Activated T-helper 1 cell treated with anti-CD3 and anti-CD28 coated beads, Interleukin-12 subunit alpha, Interleukin-12 subunit beta, Interleukin-2, Interleukin-4 antibody, amounts not matched to agents 30 ng/mL and 10 ng/mL and 1 ng/mL, durations not matched to agents 14 hours and 24 hours and 36 hours (primary cell): ENCODE measurements at places on chromosomes 1 and 21. TPM values are rescaled to one million over a fixed set of nuclear protein-coding genes. Genes with fewer than 3 reads are reported as not detected.

CENPF gene
- total RNA-seq = 51.7 and 52.3 TPM in 2 replicates

F3 gene
- 0.16 and 0.32 TPM in 2 replicates for total RNA-seq

FDPS gene
- total RNA-seq = 274 and 289 TPM in 2 replicates

NBPF11 gene
- 10.4 and 11.1 TPM in 2 replicates for total RNA-seq

CELA3B gene
- total RNA-seq = not detected in 2 replicates

MRAP gene
- not detected in 2 replicates for total RNA-seq

FCRL4 gene
- not detected in 2 replicates for total RNA-seq

CMPK1 gene
- 98.2 and 100.0 TPM in 2 replicates for total RNA-seq

DDR2 gene
- 0.44 and 0.66 TPM in 2 replicates for total RNA-seq

DNA sequence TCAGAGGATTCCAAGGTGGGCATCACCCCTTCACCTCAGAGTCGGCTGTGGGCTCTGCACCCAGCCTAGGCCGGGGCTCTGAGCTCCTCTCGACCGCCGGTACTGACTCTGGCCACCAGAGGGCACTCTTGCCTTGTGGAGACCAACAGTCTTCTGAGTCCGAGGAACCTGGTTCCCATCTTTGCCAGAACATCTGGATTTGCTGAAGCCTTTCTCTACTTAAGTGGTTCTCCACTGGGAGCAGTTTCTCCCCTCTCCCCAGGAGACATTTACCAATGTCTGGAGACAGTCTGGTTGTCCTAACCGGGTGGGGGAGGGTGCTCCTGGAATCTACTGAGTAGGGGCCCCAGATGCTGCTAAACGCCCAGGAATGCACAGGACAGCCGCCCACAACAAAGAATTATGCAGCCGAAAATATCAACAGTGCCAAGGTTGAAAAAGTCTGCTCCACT lies 9.4 kb downstream of the ETV3L start:
- H3K4me1 ChIP-seq = peaks cover 6% of the 10 kb centered on the region
- peaks cover 6% of the 10 kb centered on the region for H3K27me3 ChIP-seq
- H3K27ac ChIP-seq = no peak overlapping the region
- H3K4me3 ChIP-seq = no peak overlapping the region
- no peaks in the 10 kb centered on the region for H3K36me3 ChIP-seq
- peak; percentile 70 for DNase-seq

DNA sequence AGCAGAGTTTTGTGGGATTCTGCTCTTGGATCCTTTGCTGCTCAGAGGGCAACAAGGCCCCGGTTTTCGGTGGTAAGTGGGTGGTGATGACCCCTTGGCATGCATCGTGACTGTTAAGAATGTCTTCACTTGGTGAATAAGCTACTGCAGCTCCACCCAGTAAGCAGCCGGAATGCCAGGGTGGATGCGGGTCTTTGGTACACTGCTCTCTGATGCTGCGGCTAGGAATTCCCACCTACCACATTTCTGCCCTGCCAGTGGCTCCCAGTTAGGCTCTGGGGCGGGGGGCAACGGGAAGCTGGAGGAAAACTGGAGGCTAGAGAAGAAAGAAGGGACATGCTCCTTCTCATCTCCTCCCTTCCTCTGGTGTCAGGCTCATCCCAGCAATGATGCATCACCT lies 180.4 kb upstream of the GALNT2 start:
- H3K4me3 ChIP-seq = no peak overlapping the region
- no peak for DNase-seq
- H3K27ac ChIP-seq = no peak overlapping the region
- H3K27me3 ChIP-seq = peaks cover 20% of the 10 kb centered on the region
- no peaks in the 10 kb centered on the region for H3K36me3 ChIP-seq
- H3K4me1 ChIP-seq = no peaks in the 10 kb centered on the region

GRCh38 chr21:45306832-45307571 lies 19.3 kb upstream of the POFUT2 start:
- no peaks in the 10 kb centered on the region for H3K36me3 ChIP-seq
- H3K4me3 ChIP-seq = no peak overlapping the region
- H3K27me3 ChIP-seq = no peaks in the 10 kb centered on the region
- DNase-seq = no peak

DNA sequence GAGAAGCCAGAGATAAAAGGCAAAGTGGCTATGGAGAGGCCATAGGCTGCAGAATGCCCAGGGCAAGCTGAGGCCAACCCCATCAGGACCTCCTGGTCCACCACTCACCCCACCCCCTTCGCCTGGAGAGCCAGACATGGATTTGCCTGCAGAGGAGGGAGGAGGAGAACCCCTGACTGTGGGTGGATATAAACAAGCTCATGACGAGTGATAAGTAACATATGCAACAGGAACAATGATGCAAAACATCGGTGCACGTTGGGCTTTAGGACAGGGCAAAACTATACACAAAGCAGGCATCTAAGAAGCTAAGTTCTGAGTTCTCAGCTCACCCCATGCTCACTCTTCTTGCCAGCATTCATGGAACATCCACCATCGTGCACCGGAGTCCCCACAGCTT lies 150.3 kb downstream of the ETS2 start:
- no peak overlapping the region for H3K27ac ChIP-seq
- peaks cover 5% of the 10 kb centered on the region for H3K27me3 ChIP-seq
- DNase-seq = no peak
- peaks cover 8% of the 10 kb centered on the region for H3K36me3 ChIP-seq
- H3K4me1 ChIP-seq = peaks cover 23% of the 10 kb centered on the region
- no peak overlapping the region for H3K4me3 ChIP-seq

- peaks cover 21% of the 10 kb centered on the region for H3K4me1 ChIP-seq
- peaks cover 4% of the 10 kb centered on the region for H3K36me3 ChIP-seq
- DNase-seq = no peak
- H3K4me3 ChIP-seq = no peak overlapping the region
- H3K27me3 ChIP-seq = no peaks in the 10 kb centered on the region
These were observed 96.3 kb upstream of the SLC2A1 start for GRCh38 chr1:43054961-43055360.

DNA sequence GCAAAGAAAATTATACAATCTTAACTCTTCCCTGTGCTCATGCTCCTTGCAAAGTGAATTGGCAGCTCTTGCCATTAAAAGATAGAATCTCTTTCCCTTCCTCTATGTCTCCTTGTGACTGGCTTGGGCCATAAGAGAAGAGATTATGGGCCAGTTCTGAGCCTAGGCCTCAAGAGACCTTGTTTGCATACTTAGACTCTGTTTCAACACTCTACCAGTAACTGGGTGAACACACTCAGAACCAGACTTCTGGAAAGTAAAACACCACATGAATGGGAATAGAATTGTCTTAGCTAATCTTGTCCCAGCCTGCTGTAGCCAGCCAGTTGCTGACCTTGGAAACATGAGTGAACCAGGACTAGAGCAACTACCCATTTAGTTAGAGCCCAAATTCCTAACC lies 15.3 kb upstream of the OR6K3 start:
- H3K4me1 ChIP-seq = no peaks in the 10 kb centered on the region
- H3K36me3 ChIP-seq = no peaks in the 10 kb centered on the region
- H3K4me3 ChIP-seq = no peak overlapping the region
- H3K27me3 ChIP-seq = peaks cover 14% of the 10 kb centered on the region
- no peak overlapping the region for H3K27ac ChIP-seq

- no peak for DNase-seq
- H3K27ac ChIP-seq = no peak overlapping the region
- no peaks in the 10 kb centered on the region for H3K4me1 ChIP-seq
- H3K27me3 ChIP-seq = no peaks in the 10 kb centered on the region
- no peak overlapping the region for H3K4me3 ChIP-seq
These were observed 30.1 kb upstream of the KIF26B start for GRCh38 chr1:245124644-245125043.

GRCh38 chr1:171943973-171944561 lies 102.8 kb downstream of the DNM3 start:
- H3K36me3 ChIP-seq = no peaks in the 10 kb centered on the region
- no peak for DNase-seq
- no peak overlapping the region for H3K4me3 ChIP-seq
- H3K27me3 ChIP-seq = peaks cover 9% of the 10 kb centered on the region
- no peaks in the 10 kb centered on the region for H3K4me1 ChIP-seq

DNA sequence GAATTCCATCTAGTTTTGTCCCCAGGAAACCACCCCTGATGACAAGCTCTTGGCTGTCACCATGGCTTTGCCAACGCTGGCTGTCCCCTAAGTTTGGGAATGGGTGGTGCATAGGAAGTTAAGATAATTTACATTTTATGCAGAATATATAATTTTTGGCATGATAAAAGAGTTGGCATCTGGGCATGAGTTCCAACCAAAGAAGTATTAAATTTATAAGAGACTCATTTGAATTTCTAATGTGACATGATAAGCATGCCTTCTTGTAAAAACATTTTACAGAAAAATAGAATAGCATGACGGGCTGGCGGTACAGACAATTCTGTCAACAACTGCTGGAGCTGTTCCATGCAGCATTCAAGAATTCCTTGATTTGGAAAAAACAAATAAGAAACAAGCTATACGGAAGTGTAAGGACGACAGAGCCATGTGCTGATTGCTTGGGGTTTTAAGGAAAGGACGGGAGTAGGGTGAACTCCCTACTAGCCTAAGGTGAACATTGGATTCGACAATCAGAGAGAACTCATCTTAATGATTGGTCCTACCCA lies 106.8 kb upstream of the C1orf21 start:
- H3K4me1 ChIP-seq = no peaks in the 10 kb centered on the region
- no peak overlapping the region for H3K27ac ChIP-seq
- H3K36me3 ChIP-seq = no peaks in the 10 kb centered on the region

- no peak for DNase-seq
- H3K4me3 ChIP-seq = no peak overlapping the region
- H3K36me3 ChIP-seq = peaks cover 39% of the 10 kb centered on the region
- no peaks in the 10 kb centered on the region for H3K27me3 ChIP-seq
- H3K4me1 ChIP-seq = peaks cover 16% of the 10 kb centered on the region
These were observed 6.8 kb upstream of the ALDH4A1 start for GRCh38 chr1:18908911-18909771.

DNA sequence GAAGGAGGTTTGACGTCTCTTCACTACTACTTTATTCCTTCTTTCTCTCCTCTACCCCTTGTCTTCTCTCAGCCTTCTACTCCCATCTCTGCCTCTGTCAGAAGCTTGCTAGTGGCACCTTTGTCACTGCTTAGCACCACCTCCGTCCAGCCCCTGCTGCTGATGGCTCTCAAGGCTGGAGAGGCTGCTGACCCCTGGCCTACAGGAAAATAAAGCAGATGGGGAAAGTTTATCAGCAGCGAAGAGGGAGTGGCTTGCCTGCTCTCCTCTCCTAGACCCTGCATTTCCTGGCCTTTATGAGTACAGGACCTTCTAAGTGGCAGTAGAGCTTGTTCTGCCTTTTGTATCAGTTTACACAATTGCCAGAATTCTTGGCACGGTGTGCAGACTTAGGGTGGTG lies 27.0 kb downstream of the PROX1 start:
- H3K4me3 ChIP-seq = no peak overlapping the region
- no peak overlapping the region for H3K27ac ChIP-seq
- no peaks in the 10 kb centered on the region for H3K4me1 ChIP-seq
- no peaks in the 10 kb centered on the region for H3K36me3 ChIP-seq
- H3K27me3 ChIP-seq = peaks cover 6% of the 10 kb centered on the region

- DNase-seq = no peak
- no peak overlapping the region for H3K4me3 ChIP-seq
- H3K36me3 ChIP-seq = no peaks in the 10 kb centered on the region
- H3K27me3 ChIP-seq = no peaks in the 10 kb centered on the region
- H3K4me1 ChIP-seq = no peaks in the 10 kb centered on the region
- no peak overlapping the region for H3K27ac ChIP-seq
These were observed 243.4 kb upstream of the VAMP3 start for GRCh38 chr1:7527733-7528045.

DNA sequence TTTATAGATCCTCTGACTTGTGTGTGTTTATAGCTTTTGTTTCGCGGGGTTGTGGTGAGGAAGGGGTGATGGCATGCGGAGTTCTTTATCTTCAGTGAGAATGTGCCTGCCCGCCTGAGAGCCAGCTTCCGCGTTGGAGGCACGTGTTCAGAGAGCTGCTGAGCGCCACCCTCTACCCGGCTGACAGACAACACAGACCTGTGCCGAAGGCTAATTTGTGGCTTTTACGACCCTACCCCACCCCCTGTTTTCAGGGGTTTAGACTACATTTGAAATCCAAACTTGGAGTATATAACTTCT lies 14.4 kb upstream of the CD101 start:
- DNase-seq = peak; percentile 48
- peaks cover 49% of the 10 kb centered on the region for H3K4me1 ChIP-seq
- H3K36me3 ChIP-seq = peaks cover 11% of the 10 kb centered on the region
- peak overlapping the region; percentile 80 for H3K4me3 ChIP-seq
- peak overlapping the region; percentile 92 for H3K27ac ChIP-seq

- no peaks in the 10 kb centered on the region for H3K27me3 ChIP-seq
- peak overlapping the region; percentile 55 for H3K27ac ChIP-seq
- no peak overlapping the region for H3K4me3 ChIP-seq
- peaks cover 81% of the 10 kb centered on the region for H3K4me1 ChIP-seq
- no peak for DNase-seq
These were observed 102.9 kb downstream of the PTPN14 start for GRCh38 chr1:214448536-214448935.

DNA sequence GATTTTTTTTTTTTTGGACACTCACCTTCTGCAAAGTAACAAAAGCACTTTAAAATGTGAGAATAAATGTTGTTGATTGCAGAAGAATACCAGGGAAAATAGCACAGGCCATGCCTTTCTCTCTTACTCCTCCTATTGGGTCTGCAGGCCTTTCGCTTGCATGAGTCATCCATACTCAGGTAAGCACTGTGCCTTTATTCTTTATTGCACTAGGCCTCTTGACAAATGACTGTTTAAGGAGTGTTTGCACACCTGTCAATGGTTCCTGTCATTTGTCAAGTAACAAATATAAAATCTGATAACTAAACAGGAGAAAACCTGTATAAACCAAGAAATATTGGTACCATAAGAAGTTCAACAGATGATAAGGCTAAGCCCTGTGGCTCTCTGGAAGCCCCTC lies 106.5 kb downstream of the RGS7 start:
- DNase-seq = no peak
- no peaks in the 10 kb centered on the region for H3K36me3 ChIP-seq
- no peaks in the 10 kb centered on the region for H3K4me1 ChIP-seq
- no peak overlapping the region for H3K4me3 ChIP-seq
- H3K27me3 ChIP-seq = no peaks in the 10 kb centered on the region

DNA sequence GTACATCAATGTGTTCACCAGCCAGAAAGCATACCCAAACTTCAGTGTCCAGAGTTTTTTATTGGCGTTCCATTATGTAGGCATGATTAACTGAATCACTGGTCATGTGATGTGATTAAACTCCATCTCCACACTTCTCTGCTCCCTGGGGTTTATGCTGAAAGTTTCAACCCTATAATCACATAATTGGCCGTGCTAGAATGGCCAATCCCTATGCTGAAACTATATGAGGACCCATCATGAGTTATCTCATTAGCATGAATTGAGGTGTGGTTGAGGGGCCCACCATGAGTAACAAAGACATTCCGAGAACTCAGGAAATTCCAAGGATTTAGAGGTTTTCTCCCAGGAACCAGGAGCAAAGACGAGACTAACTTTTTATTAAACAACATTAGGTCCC lies 31.8 kb upstream of the FBXO28 start:
- H3K4me1 ChIP-seq = no peaks in the 10 kb centered on the region
- H3K27ac ChIP-seq = no peak overlapping the region
- no peak for DNase-seq
- peaks cover 18% of the 10 kb centered on the region for H3K27me3 ChIP-seq
- H3K4me3 ChIP-seq = no peak overlapping the region

GRCh38 chr21:43191971-43192370 lies 23.2 kb downstream of the CRYAA start:
- H3K27ac ChIP-seq = no peak overlapping the region
- no peak overlapping the region for H3K4me3 ChIP-seq
- peaks cover 6% of the 10 kb centered on the region for H3K27me3 ChIP-seq
- DNase-seq = no peak
- H3K4me1 ChIP-seq = peaks cover 6% of the 10 kb centered on the region
